ENCODE measurements at places on chromosomes 16 and 17.

- peak; percentile 74 for DNase-seq
These were observed 4.2 kb downstream of the BCAR1 start for GRCh38 chr16:75247249-75247648.

DNA sequence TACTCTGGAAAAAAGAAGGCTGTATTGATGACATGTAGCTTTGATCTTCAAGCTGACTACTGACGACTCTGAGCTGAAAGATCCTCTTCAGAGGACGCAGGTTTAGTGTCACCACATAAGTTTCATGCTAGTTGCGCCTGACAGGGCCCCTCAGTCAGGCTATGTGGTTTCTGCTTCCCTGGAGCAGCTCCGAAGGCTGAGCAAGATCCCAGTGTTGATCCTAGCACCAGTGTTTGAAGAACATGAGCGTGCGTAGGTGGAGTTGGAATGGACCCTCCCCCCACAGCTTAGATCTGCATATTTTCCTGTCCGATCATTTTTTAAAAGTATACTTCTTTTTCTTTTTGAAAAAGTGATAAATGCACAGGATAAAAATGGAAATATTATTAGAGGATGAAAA lies 17.3 kb downstream of the BANP start:
- DNase-seq: no peak

DNA sequence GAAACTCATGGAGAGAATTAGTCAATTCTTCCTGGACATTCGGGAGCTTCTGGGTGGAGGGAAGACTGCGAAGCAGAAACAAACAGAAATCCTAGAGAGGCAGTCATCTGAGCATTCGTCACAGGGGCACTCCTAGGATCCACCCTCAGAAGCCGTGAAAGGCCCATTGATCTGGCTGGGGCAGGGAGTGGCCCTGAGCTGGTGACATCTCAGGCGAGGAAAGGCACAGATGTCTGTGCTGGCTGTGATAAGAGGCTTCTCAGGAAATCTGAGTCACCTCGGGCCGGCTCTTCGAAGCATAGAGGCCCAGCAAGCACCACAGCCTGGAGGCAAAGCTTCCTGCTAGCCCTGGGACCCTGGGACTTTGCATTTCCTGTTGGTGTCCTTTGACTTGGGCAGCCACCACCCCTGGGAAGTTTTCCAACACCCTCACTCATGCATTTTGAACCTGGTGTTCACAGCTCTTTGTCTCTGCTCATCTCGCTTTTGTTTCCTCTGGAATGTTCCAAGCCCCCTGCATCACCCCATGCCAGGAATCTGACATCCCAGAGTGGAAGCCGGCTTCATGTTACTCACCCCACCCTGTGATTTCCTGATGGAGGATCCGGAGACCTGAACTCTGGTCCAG lies 23.3 kb upstream of the CDRT4 start:
- peak; percentile 51 for DNase-seq

DNA sequence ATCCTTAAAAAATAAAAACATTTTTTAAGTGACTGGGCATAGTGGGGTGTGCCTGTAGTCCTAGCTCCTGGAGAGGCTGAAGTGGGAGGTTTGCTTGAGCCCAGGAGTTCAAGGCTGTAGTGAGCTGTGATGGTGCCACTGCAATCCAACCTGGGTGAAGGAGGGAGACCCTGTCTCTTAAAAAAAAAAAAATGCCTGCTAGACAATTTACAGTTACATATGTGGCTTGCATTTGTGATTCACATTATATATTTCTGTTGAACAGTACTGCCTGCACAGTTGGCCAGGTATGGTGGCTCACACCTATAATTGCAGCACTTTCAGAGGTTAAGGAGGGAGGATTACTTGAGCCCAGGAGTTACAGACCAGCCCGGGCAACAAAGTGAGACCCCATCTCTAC lies 23.4 kb downstream of the CBFB start:
- DNase-seq: no peak

GRCh38 chr17:78168903-78169793 lies 767 bp downstream of the SYNGR2 start:
- peak; percentile 37 for DNase-seq

GRCh38 chr17:50589095-50589705 lies 28.7 kb downstream of the CACNA1G start:
- DNase-seq: no peak

DNA sequence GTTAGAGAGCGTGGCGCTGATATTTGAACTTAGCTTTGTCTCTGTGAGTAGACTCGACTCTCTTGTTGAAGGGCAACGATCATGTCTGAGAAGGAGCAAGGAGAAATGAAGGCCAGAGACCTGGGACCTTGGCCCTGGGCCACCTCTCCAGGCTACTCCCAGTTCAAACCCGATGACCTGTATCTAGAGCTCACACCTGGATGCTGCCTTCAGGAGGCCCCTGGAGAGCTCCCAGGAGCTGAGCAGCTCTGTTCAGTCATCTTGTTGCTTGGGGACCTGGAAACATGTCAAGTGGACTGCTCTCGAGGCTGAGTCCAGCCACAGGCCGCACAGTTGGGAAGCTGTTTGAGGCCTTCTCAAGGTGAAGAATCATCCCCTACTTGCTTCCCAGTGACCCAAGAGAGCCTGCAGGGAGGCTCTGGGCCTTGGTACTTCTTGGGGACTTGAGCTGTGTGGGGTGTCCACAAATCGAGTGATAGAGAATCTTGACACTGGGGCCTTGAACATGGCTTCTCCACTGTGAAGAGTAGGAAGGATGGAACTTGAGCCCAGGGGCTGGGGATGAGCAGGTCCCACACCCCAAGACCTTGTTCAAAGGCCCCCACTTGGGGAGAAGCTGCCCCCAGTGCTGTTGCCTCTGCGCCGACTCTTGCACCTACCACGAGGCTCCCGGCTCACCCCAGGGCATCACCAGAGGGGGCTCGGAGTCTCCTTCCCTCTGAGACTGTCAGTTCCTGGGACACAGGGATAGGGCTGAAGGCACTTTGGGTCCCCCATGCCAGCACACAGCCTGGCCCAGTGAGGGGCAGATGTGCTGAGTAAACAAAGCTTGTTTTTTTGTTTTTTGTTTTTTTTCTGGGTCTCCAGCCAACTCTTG lies 112.1 kb downstream of the IRX5 start:
- no peak for DNase-seq

DNA sequence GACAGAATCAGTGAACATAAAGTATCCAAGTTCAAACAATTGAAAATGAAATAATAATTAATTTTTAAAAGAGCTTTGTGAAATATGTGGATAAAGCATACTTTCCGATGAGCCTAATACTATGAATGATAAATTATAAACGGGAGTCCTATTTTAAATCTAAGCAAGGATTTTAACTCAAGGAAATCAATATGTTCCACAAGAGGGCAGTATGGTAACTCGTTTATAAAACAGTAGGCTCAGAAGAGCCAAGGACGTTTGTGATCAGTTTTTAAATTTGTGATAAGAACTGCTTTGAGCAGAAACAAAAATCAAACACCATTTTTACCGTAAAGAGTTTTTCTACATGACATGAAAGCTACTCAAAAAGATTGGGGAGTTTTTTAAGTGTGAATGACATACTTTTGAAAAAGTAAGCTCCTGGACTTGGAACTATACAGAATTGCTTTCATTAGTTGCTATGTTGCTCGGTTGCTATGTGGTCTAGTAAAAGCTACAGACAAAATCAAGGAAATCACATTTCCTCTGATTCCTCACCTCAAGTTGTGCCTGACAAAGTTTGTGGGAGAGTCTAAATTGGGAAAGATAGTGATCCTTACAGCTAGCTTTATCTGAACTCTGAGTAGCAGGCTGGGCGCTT lies 11.8 kb upstream of the TEKT1 start:
- DNase-seq: no peak

- no peak for DNase-seq
These were observed 95.2 kb upstream of the SMIM36 start for GRCh38 chr17:55606488-55606815.

- no peak for DNase-seq
These were observed 332.0 kb downstream of the CBLN1 start for GRCh38 chr16:48949636-48950035.

- DNase-seq: no peak
These were observed 12.2 kb downstream of the PRKCB start for GRCh38 chr16:23847948-23848347.

- no peak for DNase-seq
These were observed 35.0 kb upstream of the MRC2 start for GRCh38 chr17:62592341-62593099.

DNA sequence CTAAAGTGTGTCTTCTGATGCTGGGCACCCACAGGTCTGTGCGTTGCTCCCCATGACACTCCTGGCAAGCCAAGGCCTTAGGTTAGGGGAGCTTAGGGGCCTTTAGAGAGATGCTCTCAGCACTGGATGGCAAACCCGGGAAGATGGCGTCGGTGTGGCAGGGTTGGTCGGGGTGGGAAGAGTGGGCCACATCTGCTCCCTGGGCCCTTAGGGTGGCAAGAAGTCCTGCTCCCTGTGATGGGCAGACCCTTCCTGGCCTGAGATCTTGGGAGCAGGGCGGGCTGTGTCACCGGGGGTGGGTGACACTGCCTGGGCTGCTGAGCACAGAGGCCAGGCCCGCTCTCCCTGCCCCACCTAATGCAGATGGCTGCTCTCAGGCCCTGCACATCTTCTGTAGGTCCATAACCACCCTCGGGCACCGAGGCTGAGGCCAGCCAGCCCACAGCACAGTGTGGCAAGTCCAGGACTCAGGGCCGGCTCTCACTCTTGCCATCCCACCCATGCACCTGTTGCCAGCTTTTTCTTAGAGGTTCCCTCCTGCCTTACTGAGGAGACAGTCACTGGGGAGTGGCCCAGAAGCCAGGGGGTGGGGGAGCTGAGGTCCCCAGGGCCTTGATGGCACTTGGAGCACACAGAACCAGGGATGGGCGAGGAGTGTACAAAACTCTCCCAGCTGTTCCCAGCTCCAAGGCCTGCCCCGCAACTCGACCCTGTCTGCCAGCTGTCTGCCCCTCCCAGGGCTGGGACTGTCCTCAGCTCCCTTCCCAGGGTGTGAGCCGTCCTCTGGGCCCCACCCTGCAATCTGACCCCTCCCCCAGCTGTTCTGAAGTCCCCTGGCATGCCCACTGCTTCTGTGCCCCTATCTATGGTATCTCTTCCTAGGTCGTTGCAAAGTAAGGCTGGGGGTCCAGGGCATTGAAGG lies 4.4 kb upstream of the MTSS2 start:
- DNase-seq: no peak

- DNase-seq: no peak
These were observed 30.0 kb downstream of the TBC1D16 start for GRCh38 chr17:80005360-80006338.
